NCI-H69 (cell line): ENCODE measurements at places on chromosomes 13 and 19.

- DNase-seq = peak; percentile 96
Observed at GRCh38 chr13:101917475-101917810, 465.0 kb downstream of the ITGBL1 start.

DNA sequence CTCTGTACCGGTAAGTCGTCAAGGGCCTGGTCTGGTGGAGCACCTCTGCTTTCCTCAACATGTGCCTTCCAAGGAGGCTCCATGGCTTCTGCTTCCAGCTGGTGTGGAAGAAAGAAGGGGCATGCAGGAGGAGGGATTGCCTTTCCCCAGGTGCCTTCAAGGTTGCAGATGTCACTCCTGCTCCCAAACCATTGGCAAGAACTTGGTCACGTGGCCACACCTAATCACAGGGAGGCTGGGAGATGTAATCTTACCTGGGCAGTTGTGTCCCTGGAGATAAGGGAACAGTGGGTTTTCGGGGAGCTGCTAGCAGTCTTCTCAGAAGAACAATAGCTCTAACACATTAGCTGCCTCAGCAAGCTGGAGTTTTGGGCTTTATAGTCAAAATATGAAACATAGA lies 9.7 kb upstream of the GPR18 start:
- no peak for DNase-seq

GRCh38 chr19:46216612-46217011 lies 12.9 kb upstream of the IGFL1 start:
- DNase-seq = peak; percentile 29

DNA sequence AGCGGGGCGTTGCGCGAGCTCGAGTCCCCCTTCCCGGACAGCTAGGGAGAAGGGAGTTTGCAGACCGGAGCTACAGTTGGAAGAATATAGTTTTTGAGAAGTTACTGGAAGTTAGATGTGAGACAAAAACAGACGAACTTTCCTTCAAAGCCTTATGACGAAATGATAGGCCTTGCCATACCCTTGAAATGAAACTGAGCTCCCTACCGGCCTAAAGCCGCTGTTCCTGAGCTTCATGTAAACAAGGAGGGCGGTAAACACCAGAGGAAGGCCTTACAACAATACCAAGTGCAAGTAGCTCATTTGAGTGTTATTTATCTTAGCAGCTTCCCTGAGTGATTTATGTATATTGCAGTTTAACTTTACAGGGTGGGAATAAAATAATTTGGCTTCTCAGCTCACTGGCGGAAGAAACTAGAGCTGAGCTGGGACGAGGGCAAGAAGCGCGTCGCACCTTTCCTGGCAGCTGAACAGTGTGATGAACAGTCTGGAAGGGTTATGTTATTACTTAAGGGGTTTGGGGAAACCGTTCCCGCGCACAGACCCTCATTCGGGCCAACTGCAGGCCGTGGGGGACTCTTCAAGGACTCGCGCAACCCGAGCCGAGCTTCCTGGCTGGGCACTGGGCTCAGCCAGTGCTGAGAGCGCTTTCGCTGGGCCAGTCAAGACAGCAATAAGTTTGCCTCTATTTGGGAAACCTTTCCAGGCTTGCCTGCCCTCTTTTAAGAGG lies 111.2 kb downstream of the KCNRG start:
- DNase-seq = peak; percentile 73

GRCh38 chr13:112771139-112771876 lies 81.5 kb downstream of the ATP11A start:
- DNase-seq = no peak

GRCh38 chr19:11370744-11371143 lies 3.7 kb upstream of the SWSAP1 start:
- DNase-seq = no peak

DNA sequence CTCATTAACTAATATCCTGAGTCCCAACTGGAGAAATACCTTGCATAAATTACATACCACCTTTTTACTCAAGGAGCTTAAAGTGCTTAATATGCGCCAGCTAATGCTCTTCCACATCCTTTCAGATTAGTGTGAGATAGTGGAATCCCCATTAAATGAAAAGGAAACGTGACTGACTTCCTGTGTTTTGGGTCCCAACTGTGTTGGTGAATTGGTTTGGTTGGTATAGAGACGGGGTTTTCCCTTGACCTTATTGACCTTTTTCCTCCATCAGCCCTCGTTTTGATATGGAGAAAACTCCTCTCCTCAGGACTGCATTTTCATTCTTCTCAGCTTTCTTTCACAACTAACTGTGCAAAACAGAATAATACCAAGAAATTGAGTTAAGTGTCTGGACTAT lies 163.5 kb downstream of the PAN3 start:
- DNase-seq = no peak

- peak; percentile 52 for DNase-seq
Observed at GRCh38 chr19:6100284-6100915, 9.9 kb downstream of the RFX2 start.

- no peak for DNase-seq
Observed at GRCh38 chr13:46686171-46686570, 110.8 kb downstream of the ESD start.

DNA sequence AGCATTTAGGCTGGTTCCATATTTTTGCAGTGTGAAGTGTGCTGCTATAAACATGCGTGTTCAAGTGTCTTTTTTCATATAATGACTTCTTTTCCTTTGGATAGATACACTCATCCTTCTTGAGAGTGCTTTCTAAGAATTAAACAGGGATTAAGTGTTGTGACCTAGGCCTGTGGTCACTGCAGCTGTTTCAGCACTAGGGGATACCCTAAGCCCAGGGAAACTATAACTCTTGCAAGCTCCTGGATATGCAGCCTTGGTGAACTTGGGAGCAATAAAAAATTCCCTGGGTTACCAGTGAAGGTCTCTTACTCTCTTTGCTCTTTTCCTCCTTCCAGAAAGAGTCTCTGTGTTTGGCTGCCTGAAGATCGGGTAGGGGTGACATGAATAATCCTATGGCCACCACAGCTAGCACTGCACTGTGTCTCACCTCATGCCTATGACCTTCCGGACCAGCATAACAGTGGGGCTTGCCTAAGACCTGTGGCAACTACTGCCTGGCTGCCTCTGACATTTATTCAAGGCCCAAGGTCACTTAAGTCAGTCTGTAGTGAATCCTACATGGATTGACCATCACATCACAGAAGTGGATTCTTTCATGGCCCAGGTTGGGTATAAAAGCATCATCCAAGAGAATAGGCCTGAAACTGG lies 799.7 kb downstream of the DACH1 start:
- DNase-seq = peak; percentile 65

DNA sequence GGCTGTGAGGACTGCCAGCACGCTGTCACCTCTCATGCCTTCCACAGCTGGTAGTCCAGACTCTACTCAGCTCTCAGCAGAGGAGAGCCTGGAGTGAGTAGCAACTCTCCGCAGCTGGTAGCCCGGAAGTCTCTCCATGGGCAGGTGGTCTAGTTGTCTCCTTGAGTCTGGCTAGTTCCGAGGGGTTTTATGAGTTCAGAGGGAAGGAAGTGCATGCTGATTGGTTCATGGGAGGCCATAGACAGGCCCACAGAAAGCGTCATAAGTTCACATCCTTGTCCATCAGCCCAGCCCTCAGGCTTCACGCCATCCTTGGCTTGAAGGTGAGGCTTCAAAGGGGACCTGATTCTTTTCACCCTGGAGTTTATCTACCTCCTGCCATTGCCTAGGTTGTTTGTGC lies 2662.4 kb upstream of the PCDH20 start:
- no peak for DNase-seq

DNA sequence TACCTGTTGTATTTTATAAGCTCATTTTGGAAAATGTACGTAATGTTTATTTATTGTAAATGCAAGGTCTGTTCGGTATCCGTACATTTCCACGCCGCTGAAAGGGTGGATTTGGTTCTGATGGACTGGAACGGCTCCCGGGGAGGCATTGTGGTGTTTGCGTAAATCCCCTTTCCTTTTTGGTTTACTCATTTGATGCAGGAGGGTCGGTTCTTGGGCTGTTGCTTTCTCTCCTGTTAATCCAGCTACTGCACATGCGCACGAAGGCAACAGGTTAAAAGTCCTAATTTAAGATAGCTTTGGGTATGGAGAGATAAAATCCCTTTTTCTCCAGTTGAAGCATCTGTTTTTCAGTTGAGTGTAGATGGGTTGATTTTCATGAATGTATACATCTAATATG lies 224.4 kb downstream of the TM9SF2 start:
- peak; percentile 42 for DNase-seq

DNA sequence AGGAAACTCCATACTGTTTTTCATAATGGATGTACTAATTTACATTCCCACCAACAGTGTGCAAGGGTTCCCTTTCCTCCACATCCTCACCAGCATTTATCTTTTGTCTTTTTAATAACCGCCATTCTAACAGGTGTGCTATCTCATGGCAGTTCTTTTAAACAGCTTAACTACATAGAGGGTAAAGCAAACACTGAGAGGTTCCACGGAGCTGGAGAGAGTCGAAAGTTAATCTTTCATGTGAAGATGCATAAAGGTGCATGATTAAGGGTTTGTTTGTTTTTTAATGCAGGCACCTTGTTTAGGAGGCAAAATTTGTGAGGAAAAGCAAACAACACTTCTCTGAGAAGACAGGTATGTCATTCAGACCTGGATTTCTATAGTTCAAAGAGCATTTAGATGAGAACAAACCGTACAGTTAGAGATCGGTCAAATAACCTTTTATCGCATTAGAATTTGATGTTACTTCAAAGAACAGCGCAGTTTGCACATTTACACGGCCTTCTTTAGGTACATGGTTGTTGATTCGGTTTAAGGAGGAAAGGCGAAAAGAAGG lies 193.9 kb downstream of the RBM26 start:
- peak; percentile 90 for DNase-seq

GRCh38 chr13:30753030-30753616 lies 17.8 kb downstream of the ALOX5AP start:
- DNase-seq = peak; percentile 3
